ENCODE measurements at places on chromosomes 2 and 18. TPM values are rescaled to one million over a fixed set of nuclear protein-coding genes. Genes with fewer than 3 reads are reported as not detected.

The TUBB8B gene
- total RNA-seq, result 1.2 TPM

The ARHGAP15 gene
- 0.28 TPM for total RNA-seq

The IGFBP5 gene
- 12.5 TPM for total RNA-seq

The FAM110C gene
- total RNA-seq, result 7.7 TPM

The FOXI3 gene
- 13.5 TPM for total RNA-seq

The EVX2 gene
- total RNA-seq, result not detected

The GREB1L gene
- 0.26 TPM for total RNA-seq

The IFIH1 gene
- total RNA-seq, result 1.3 TPM

The NT5DC4 gene
- total RNA-seq, result not detected

The MYO1B gene
- 39.0 TPM for total RNA-seq

The SLC16A14 gene
- 2.6 TPM for total RNA-seq

The CACNB4 gene
- total RNA-seq, result 6.9 TPM

The SERPINB11 gene
- not detected for total RNA-seq

The C2orf49 gene
- total RNA-seq, result 17.2 TPM

The IL36B gene
- not detected for total RNA-seq

The APCDD1 gene
- total RNA-seq, result 5.3 TPM

The NCL gene
- 944 TPM for total RNA-seq

The UPP2 gene
- total RNA-seq, result not detected

The CTAGE1 gene
- not detected for total RNA-seq

The CD8A gene
- total RNA-seq, result 0.44 TPM
